A549 treated with CORT108297 at 1 μM for 4 hours (cell line): ENCODE measurements at places on chromosomes 11 and 22. TPM values are rescaled to one million over a fixed set of nuclear protein-coding genes. Genes with fewer than 3 reads are reported as not detected.

Gene RAC2
- 0.11 to 0.27 TPM (median 0.22 TPM) in 5 replicates for total RNA-seq

Gene PARVA
- total RNA-seq, result 23.4 to 28.6 TPM (median 24.7 TPM) in 5 replicates

Gene SLC39A13
- total RNA-seq, result 43.5 to 61.4 TPM (median 54.9 TPM) in 5 replicates

Gene MYOD1
- not detected in 5 replicates for total RNA-seq

Gene PLEKHB1
- total RNA-seq, result 0.46 to 0.82 TPM (median 0.76 TPM) in 5 replicates

Gene LGR4
- 31.6 to 41.7 TPM (median 38.2 TPM) in 5 replicates for total RNA-seq

Gene GGTLC2
- total RNA-seq, result not detected in 5 replicates

Gene CDON
- 2.0 to 3.2 TPM (median 2.3 TPM) in 5 replicates for total RNA-seq

Gene BTBD10
- total RNA-seq, result 37.7 to 57.4 TPM (median 43.3 TPM) in 5 replicates

Gene OR6A2
- total RNA-seq, result not detected in 5 replicates

Gene GPHA2
- not detected in 5 replicates for total RNA-seq

Gene PRODH
- total RNA-seq, result 0.32 to 1.1 TPM (median 0.51 TPM) in 5 replicates

Gene H19
- total RNA-seq, result 5.3 to 14.5 TPM (median 10.2 TPM) in 5 replicates

Gene CHRM1
- total RNA-seq, result 0.02 to 0.16 TPM (median 0.03 TPM) in 4 of 5 replicates, not detected in the other

Gene LMNTD2
- total RNA-seq, result 1.9 to 3.3 TPM (median 2.7 TPM) in 5 replicates

Gene ILK
- 114 to 121 TPM (median 118 TPM) in 5 replicates for total RNA-seq

Gene F2
- 2.0 to 3.2 TPM (median 2.4 TPM) in 5 replicates for total RNA-seq
